ENCODE measurements at places on chromosomes 13 and 19.

- DNase-seq = peak; percentile 52
These were observed 97.3 kb downstream of the STARD13 start for GRCh38 chr13:33188093-33188882.

DNA sequence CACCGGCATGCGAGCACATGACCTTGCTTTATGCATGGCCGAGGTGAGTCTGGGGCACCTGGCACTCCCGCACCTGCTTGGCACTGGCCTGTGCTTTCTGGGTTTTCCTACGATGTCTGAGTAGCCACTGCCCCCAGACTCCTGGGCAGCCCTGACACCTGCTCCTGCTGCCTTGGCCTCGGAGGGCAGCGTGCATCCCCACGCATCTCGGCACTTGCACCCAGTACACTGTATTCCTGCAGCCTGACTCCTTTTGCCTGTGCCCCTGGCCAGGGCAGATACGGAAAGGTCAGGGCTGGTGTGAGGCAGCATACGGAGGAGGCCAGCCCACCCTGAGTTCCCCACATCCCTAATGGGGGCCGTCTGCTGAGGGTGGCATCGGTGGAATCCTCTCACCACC, 340.6 kb downstream of the TEX29 start:
- DNase-seq = no peak

DNA sequence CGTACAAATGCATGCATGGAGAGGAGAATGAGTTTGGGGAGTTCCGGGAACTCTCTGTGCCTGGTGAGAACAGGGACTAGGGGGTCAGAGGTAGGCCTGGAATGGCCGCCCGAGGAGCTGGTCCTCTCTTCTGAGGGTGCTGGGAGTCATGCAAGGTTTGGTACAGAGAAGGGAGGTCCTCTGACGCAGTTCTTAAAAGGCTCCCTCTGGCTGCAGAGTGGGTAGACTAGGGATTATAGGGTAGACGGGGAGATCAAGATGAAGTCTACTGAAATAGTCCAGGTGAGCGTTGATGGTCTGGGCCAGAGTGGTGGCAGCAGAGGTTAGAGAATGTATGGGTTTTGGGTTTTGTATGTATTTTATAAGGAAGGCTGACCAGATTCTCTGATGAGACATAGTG, 796 bp downstream of the ZNF304 start:
- no peak for DNase-seq

DNA sequence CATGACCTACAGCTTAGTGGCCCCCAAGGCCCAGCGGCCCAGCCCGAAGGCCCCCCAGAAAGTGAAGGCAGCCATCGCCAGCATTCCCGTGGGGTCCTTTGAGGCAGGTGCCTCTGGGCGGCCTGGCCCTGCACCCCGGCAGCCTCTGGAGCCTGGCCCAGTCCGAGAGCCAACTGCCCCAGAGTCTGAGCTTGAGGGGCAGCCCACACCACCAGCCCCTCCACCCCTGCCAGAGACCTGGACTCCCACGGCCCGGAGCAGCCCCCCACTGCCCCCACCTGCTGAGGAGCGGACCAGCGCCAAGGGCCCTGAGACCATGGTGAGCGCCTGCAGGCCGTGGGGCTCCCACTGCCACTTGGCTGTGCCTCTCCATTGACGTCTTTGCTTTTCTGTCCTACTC, 9.0 kb upstream of the PRR19 start:
- no peak for DNase-seq

- DNase-seq = no peak
These were observed 142.6 kb downstream of the CRYL1 start for GRCh38 chr13:20383058-20383457.

- no peak for DNase-seq
These were observed 35.9 kb upstream of the DCT start for GRCh38 chr13:94515374-94515773.

DNA sequence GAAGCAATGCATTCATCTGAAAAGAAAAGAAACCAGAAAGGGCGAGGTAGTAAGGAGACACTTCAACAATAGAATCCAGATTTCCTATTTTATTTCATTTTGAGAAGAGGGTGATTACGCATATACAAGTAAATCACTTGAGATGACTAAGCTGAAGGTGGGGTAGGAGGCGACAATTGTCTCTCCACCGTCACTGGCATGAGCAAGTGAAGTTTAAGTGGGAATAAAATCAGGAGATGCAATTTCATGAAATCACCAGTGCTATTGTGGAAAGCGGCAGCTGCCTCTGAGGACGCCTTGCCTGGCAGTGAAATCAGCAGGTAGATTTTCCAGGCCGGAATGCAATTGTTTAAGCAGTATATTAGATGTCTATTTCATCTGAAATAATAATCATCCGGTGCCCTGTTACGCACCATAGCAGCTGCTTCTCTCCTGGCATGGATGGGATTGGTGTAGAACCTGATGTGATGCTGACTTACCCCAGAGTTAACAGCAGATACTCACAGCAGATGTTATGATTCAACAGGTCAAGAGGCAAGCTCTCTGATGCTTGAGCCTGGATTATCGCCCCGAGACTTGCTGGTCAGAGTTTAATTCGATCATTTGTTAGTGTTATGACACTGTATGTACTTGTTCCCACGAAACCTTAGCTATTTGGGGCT, 64.3 kb downstream of the RASL11A start:
- no peak for DNase-seq

- DNase-seq = no peak
These were observed 27.6 kb upstream of the GTF2F2 start for GRCh38 chr13:45092663-45093062.

DNA sequence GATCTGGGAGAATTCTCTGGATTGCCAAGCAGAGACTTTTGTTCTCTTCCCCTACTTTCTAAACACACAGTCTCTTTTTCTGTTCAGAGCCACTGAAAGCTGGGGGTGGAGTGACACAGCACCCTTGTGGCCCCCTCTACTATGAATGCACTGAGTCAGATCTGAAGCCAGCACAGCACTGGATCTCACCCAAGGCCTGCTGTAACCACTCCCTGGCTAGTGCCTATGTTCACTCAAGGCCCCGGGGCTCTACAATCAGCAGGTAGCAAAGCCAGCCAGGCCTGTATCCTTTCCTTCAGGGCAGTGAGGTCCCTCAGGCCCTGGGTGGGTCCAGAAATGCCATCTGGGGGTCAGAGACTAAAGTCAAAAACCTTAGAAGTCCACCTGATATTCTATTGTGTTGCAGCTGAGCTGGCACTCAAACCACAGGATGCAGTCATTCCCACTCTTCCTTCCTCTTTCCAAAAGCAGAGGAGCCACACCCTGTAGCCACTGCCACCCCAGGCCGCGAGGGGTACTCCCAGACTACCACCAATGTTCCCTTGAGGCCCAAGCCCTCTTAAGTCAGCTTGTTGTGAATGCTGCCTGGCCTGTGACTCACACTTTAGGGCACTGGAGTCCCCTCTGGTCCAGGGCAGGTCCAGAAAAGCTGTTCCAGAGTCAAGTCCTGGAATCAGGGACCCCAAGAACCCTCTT, 110.1 kb upstream of the RXFP2 start:
- DNase-seq = peak; percentile 73

DNA sequence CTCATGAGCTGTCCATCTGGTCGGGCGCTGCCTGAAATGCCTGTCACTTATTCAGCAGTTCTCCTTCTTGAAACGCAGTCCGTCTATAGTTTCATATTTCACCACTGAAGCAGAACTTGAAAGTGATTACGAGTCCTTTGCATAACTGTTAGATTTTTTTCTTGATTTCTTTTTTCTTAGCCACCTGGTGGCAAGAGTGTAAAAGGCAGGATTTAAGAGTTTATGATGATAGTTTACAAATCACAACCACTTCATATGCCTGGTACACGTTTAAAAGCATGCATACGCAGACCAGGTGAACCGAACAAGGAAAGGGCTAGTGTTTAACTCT, 45.8 kb downstream of the GGACT start:
- peak; percentile 57 for DNase-seq

GRCh38 chr19:56732976-56733375, 61.4 kb upstream of the ZNF835 start:
- DNase-seq = no peak

- peak; percentile 19 for DNase-seq
These were observed 13.7 kb downstream of the FXYD5 start for GRCh38 chr19:35168196-35168595.

DNA sequence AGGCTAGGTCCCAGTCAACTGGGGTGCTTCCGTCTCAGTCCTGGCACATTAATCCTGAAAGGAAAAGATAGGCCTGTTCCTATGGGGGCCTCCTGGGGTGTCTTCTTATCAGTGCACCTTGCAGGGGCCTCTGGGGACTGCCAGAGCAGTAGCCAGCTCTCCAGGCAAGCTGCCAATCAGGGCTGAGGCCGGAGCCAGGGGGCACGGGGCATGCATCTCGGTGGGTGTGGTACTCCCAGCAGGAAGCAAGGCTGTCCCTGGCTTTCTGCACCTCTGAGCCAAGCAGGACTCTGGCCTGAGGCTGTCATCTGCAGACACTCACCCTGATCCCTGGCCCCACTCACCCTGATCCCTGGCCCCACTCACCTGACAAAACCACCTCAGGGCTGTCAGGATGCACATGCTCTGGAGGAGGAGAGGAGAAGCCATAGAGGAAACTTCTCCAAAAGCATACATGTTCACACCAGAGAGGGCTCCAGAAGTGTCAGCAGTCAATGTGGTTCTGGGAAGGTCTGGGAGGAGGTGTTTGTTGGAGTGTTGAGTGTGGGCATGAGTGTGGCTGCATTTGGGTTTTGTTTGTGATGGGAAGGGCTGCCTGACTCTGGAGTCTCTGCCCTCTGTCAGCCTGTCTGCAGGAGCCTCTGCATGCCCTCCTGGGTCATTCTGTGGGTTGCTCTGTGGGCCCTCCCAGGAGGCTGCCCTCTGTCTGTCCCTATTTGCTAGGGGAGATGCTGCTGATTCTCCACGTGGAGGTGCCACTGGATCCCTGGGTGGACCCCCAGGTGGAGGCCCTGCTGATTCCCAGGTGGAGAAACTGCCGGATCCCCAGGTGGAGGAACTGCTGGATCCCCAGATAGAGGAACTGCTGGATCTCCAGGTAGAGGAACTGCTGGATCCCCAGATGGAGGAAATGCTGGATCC, 22.7 kb upstream of the KCTD15 start:
- DNase-seq = no peak

DNA sequence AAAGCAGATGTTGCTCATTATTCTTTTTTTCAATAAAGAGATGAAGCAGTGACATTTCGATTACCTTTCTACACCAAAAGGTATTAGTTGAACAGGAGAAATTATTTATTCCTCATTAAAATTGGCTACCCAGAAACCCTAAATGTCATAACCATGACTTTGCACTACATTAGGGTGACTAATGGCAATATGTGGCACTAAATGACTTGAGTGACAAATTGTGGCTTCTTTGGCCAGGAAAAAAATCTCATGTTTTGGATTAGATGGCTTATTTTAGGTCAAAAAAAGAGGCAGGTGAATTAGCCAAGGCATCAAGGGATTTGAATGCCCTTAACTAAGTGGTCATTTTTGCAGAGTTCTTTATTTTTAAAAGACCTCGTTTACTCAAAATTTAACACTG, 353.9 kb downstream of the NDFIP2 start:
- DNase-seq = no peak

DNA sequence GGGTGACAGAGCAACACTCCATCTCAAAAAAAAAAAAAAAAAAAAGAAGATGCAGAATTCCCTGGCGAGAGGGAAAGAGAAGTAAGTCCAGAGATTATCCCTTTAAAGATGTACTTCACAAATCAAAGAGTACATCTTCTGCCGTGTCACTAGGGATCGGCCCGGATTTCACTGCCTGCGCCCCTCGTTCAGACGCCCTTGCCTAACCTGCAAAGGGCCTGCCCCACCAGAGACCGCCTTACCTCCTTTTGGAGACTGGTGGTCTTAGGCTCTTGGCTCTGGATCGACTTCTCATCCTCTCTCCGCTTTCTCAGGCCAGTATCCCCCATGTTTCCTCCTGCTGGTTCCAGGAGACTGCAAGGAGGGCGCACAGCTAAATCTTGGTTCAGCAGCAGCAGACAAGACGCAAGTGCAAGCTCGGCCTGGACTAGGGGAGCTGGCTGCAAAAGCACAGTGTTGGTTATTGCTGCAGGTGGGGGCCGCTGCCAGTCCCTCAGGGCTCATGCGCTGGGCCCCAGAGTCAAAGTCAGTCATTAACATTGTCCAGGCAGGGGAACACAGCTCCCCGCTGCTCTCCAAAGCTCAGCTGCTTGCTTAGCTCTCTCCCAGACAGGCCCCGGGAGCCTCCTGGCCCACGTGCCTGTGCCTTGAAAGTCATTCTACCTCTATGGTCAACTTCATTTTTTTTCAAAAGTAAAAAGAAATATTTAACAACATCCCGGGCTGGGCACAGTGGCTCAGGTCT, 1.2 kb downstream of the SLC7A9 start:
- no peak for DNase-seq

- no peak for DNase-seq
These were observed 37.6 kb downstream of the ARHGEF18 start for GRCh38 chr19:7386308-7386707.

DNA sequence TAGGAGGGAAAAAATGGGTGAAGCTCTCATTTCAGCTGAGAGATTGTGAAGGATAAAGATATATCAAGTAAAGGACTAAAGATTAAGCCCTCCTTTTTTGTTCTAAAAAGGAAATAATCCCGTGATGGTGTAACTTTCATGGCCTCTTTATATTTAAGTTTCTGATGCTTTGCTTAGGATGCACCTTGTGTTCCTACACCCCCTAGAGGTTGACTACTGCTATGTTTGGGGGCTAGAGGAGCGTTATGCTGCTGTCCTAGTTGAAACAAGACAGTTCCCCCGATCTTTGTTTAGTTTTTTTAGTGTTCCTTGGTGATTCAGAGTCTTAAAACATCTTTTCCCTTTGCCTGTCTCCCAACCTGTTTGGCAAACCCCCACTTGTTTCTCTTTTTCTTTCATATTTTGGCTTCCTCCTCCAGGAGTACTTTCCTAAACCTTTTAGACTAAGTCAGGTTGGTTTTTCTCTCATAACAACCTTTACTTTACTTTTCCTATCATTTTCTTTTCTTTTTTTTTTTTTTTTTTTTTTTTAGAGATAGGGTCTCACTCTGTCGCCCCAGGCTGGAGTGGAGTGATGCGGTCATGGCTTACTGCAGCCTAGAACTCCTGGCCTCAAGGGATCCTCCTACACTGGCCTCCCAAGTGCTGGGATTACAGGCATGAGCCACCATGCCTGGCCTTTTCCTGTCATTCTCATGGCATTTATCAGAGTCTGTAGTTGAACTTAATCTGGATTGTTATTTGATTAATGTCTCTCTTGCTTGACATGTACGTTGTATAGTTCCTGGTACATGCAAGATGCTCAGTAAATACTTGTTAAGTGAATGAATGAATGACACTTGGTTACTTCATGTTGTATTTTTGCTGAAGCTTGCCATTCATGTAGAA, 2.8 kb downstream of the UBA2 start:
- DNase-seq = peak; percentile 59

- peak; percentile 95 for DNase-seq
These were observed 15.0 kb upstream of the NANOS3 start for GRCh38 chr19:13861714-13862531.

DNA sequence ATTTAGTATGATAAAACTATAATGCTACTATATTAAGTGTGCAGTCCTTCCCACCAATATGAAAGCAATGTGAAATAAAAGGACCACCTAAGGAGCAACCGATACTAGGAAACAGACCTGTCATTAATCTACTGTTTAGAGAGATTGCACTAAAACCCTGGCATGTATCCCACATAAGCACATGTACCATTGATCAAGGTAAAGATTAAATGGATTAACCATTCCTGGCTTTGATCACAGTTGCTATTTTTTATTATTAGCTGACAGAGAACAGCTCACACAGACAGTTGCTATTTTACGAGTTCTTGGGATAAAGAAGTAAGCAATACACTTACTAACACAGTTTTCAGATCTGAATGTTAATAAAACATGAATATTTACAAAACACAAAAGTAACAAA, 57.7 kb upstream of the ZDHHC20 start:
- no peak for DNase-seq
